Activated T-cell treated with anti-CD3 and anti-CD28 coated beads for 1 hour (primary cell): ENCODE measurements at places on chromosomes 13 and 19.

DNA sequence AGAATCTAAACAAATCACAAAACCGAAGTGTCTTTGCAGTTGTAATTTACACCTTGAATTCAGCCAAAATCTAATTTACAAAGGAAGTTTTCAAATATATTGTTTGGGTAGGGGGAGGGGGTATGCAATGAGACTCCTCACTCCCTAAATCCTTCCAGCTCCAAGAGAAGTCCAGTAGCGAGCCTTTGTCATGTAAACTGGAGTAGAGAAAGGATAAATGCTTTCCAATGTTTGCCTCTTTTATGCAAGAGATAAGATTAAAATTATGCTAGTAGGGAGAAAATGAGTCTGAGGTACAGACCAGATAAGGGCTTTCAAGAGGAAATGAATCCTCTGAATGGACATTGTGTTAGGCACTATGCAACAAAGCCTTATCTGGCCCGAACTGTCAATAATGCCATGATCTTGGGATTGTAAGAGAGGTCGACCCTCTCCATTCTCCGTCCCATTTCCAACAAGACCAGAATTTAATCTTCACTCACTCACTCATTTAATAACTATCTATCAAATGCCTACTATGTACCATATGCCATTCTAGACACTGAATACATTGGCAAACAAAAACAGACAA lies 199.2 kb downstream of the LACC1 start:
- DNase-seq, result no peak

DNA sequence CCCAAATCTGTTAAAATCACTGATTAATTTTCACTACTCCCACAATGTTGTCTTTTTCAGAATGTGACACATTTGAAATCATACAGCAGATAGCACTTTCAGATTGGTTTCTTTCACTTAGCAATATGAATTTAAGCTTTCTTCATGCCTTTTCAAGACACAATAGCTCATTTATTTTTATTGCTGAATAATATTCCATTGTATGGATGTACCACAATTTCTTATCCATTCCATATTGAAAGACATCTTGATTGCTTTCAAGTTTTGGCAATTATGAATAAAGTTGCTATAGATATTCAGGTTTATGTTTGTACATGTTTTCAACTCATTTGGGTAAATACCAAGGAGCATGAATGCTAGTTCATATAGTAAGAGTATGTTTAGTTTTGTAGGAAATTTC lies 2635.6 kb upstream of the PCDH20 start:
- no peak for DNase-seq

DNA sequence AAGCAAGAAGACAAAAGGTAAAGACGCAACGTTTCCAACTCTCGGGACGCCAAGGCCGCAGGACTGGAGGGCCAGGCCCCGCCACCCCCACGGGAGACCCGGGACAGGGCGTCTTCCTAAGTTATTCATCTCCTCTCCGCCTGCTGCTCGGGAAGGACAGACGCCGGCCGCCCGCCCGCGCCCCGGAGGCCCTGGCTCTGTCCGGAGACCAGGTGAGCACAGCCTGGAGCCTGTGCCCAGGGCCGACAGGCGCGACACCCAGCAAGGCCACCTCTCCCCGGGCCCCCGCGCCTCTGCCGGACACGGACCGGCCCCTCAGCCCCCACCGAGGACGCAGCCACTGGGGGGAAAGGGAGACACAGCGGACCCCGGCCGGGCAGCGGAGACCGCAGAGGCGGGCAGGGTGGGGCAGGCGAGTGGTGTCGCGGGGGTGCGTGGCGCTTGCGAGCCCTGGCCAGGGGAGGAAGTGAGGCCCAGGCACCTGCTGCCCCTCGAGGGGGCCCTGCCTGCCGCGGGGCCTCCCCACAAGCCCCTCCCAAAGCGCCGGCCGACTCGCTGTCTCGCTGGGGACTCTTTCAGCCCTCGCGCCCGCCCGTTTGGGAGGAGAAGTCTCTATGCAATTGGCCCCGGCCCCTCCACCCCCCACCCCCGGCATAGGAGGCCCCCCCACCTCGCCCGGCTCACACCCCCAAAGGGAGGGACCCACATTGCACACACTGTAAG lies 17.2 kb downstream of the SMIM24 start:
- DNase-seq, result no peak

- DNase-seq, result no peak
Observed at GRCh38 chr13:110405597-110406450, 98.7 kb downstream of the COL4A2 start.

DNA sequence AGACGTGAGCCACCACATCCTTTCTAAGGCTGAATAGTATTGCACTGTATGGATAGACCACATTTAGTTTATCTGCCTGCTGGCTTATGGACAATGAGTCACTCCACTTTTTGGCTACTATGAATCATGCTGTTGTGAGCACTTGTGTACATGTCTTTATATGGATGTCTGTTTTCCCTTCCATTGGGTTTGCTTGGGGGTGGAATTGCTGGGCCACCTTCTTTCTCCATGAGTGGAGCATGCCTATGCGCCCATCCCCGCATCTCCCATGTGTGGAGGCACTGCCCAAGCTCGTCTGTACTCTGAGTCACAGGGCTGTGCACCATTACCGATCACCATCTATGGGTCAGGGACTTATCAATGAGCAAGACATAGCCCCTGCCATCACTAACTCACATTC lies 127.2 kb upstream of the GJB6 start:
- no peak for DNase-seq

GRCh38 chr19:40923934-40924391 lies 41.9 kb upstream of the CYP2A7 start:
- DNase-seq, result no peak

DNA sequence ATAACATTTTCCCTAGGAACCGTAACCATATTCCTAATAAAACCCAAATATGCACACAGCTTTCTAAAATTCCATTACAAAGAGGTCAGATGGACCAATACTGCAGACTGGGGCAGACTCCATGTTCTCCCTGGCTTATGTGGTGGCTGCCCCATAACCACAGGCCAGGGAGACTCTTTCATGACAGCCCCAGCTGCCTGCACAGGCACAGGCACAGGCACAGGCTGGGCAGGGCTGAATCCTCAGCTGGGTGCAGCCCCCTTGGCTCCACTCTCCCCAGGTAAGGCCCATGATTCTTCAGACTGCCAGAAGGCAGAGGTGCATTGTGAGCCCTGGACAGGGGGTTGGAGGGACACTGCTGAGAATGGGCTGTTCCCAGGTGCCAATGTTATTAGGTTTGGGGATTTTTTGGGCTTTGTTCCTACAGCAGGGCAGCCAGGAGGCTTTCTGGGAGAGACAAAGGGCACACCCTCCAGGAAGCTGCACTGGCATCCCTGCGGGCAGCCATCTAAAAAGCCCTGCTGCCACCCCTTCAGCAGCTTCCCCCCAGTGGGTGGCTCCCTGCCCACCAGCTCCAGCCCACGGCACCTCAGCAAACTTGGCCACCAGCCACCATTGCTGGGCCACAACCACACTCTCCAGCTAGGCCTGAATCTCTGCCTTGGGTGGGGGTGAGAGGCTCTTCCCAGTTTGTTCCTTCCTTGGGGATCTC lies 20.0 kb downstream of the DOCK9 start:
- no peak for DNase-seq

GRCh38 chr19:39211731-39212374 lies 7.8 kb upstream of the SYCN start:
- DNase-seq, result no peak

GRCh38 chr19:32543115-32543900 lies 37.7 kb upstream of the PDCD5 start:
- DNase-seq, result no peak

GRCh38 chr13:110294146-110294545 lies 12.8 kb downstream of the COL4A1 start:
- DNase-seq, result no peak

DNA sequence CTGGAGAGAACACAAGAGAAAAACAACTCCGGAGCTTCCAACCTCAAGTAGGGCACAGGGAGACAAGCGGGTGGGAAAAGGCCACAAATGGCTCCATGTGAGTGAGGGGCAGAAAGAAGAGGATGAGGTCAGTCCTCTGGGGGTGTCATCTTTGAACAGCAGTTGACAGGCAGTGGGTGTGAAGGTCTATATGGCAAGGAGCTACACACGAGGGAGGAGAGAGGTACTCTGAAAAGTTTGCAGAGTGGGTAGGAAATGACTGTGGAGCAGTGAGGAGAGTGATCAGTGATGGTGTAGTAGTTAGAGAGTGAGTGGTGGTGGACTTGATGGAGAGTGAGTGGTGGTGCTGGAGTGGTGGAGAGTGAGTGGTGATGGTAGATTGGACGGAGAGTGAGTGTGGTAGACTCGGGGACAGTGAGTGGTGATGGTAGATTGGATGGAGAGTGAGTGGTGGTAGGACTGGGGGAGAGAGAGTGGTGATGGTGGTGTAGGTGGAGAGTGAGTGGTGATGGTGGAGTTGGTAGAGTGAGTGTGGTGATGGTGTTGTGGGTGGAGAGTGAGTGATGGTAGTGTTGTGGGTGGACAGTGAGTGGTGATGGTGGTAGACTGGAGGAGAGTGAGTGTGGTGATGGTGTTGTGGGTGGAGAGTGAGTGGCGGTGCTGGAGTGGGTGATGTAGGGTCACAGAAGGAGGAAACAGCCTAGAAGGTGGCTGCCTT lies 4.0 kb downstream of the TFDP1 start:
- DNase-seq, result no peak

DNA sequence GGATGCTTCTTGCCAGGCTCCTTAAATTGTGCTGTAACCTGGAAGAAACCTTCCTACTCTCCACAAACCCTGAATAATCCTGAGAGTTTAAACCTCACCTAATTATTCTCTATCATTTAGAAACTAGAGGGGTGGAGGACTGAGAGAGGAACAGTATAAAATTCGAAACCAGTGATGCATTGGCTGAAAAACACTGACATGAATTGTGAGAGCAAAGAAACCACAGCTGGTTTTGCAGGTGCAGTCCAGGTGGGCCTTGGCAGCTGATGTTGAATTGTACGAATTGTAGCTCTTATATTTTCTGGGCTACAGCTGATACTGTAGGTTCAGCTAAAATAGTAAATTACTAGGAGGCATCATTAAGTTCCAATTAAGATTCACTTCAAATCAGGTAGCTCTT lies 227.0 kb upstream of the SLITRK5 start:
- DNase-seq, result no peak

GRCh38 chr13:91948736-91949135 lies 550.3 kb downstream of the GPC5 start:
- DNase-seq, result no peak

GRCh38 chr13:101121608-101122007 lies 294.7 kb downstream of the NALCN start:
- no peak for DNase-seq

DNA sequence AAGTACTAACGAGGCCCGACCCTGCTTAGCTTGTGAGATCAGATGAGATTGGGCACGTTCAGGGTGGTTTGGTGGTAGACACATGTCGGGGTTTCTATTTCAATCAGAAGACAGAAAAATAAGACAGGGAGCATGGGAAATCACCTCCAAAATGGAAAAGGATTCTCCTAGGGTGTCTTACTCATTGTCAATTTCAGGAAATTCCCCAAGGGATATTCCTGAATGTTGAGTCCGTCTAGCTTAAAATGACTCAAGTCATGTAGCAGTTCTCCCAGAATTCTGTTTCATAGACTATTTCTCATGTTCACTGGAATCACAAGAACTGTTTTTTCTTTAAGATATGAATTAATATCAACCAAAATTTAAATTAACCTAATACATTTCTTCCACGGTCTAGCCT lies 380.1 kb downstream of the EFNB2 start:
- DNase-seq, result no peak

GRCh38 chr13:100954430-100955305 lies 280.1 kb upstream of the TMTC4 start:
- no peak for DNase-seq
